ENCODE measurements at places on chromosomes 2 and 18.

GRCh38 chr18:32754508-32755263, 18.1 kb downstream of the KLHL14 start:
- DNase-seq, result no peak

- no peak for DNase-seq
These were observed 4.9 kb upstream of the IL1B start for GRCh38 chr2:112841295-112842044.

GRCh38 chr2:162280654-162281053, 37.4 kb upstream of the FAP start:
- DNase-seq, result no peak

DNA sequence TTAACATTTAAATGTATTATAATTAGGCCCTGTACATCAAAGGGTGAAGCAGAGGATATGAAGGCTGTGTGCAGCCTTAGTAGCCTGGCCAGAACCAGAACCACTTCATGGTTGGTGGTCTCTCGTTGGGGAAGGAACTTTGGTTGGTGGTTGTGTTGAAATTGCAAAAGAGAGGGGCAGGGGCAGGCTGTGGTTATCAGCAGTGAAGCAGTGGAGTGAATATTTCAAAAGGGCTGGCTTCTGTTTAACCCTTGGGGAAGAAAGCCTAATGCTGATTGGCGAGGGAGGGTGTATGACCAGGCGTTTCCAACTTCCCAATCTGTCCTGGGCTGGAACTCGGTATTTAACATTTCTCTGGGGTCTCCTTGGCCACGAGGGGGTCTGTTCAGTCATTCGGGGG, 51.2 kb upstream of the LYPD6B start:
- DNase-seq, result no peak

DNA sequence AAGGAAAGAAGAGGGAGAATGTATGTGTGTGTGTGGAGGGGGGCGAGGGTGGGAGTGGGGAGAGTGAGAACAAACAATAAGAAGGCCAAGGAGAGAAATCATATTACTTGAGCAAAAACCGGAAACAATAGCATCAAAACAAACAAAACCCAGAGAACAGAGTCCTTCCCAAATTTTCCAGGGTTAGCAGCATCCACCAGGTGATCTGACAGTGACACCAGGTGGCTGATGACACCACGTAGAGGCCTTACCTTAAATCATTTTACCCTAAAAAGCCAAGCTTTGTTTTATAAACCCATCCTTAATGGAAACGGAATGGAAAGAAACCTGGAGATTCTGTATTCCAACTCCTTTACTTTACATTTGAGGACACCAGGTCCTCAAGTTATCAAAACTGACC, 42.9 kb downstream of the CDCA7 start:
- no peak for DNase-seq

GRCh38 chr2:26178746-26179436, 6.0 kb downstream of the GAREM2 start:
- no peak for DNase-seq

GRCh38 chr2:161418715-161419637, 2.9 kb downstream of the TBR1 start:
- no peak for DNase-seq

GRCh38 chr2:53530126-53530525, 237.5 kb upstream of the CHAC2 start:
- DNase-seq, result no peak

DNA sequence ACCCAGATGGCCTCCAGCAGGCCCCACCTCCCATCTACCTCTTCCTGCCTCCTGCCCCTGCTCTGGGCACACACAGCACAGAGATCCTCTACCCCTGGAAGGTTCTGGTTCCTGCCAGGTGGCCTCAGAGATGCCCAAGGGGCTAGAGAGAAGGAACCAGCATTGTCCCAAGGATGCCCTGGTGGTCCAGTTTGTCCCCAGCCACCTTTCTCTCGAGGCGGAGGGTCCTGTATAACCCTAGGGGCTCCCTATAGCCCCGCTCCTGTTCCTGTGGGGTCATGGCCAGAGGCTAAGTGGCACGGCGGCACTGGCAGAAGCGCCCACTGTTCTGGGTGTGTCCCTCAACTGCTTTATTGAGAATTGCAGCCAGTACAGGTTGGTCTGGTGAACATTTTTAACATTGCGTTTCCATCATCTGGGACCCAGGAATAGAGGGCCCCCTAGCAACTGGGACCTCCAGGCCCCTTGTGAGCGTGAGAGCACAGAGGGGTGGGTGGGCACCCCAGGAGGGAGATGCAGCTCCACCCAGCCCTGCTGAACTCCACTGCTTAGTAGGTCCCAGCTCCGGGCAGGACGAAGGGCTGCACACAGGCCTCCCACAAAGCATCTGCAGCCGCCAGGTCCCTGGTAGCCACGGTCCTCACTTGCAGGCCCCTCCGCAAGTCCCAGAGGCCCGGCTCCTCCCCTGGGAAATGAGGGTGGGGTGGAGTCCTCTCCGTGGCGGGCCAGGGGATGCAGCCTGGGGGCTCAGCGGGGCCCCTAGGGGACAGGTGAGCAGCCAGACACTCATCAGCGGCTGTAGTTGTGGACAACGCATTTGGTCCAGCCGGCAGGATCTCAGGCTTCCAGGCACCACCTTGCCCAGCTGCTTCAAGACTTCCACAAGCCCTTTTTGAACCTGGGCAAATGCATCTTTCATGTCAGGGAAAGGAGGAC, 33.1 kb downstream of the GPC1 start:
- peak; percentile 21 for DNase-seq

- DNase-seq, result no peak
These were observed 269.9 kb upstream of the SETBP1 start for GRCh38 chr18:44410740-44411139.

Measured in adrenal gland (tissue), 19 donors.